Cerebellum (tissue), 4 donors: ENCODE measurements at places on chromosomes 11 and 22.
A peak's percentile ranks its signal among the peaks of the same experiment; 100 is the strongest.

DNA sequence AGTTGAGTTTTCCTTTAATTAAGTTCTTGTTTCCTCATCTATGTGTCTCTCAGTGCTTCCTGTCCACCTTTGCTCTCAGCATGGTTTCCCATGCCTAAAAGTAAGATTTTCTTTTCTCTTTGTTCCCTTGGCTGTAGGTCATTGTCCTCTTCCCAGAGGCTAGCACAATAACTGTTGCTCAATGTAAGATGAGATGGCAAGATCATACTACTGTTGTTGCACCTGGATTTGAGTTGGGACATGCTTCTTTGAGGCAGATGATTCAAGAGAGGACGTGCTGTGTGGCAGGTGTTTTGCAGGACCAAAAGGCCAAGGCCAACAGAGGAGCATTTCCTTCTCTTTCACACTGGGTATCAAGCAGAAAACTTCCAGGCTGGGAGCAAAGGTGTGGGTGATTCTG is 11.3 kb upstream of the NELL1 start:
- DNase-seq: no peak

DNA sequence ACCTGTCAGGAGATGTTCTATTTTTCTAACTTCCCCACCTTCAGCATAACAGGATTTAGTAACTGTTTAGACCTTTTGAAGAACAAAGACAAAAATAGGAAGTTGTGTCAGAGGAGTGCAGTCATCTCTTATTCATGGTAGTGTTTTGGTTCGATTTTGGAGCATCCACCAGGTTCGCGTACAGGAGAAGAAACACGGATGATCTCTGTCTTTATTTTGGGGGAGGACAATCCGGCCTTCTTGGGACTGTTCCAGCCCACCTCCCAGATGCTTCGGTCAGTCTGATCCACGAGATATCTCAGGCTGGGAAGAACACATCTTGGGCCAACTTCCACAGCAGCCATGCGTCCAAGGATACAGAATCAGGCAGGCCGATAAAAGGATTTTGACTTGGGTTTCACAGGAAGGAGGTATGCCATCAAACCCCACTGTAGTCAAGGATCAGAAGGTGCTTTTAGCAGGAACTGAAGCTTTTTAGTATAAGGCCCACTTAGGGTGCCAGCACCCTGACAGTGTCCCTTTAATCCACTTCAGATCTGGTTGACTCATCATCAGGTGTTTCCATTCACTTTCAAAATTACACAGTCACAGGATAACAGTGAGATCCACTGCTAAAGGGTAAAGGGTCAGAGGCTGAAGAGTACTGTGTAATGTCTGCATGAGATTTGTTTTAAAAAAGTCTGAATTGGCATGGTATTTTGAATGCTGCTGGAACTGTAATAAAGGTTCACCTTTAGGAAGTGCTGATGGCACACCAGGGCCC is 16.5 kb downstream of the PATZ1 start:
- DNase-seq: no peak

DNA sequence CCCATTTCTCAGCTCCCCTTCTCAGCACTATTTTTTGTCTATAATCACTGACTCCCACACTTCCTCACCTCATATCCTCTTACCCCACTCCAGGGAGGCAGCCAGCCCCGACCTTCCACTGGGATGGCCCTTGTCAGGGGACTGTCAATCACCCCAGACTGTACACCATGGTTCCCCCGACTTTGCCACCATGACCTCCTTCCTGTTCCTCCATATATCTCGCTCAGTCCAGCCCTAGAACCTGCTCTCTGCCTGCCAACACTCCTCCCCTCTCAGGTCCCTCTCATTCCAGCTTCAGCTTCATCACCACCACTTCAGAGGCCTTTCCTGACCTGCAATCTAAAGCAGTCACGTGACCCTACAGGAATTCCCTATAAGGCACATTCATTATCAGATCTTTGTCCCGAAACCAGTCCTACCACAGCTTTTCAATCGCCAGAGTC is 16.5 kb downstream of the PRPF19 start:
- no peak for DNase-seq

GRCh38 chr11:66882561-66883015 is 25.7 kb downstream of the LRFN4 start:
- no peak for DNase-seq

GRCh38 chr22:40401532-40401931 is 31.1 kb downstream of the SGSM3 start:
- no peak for DNase-seq

- no peak for DNase-seq
Observed at GRCh38 chr11:121754598-121754997, 301.8 kb upstream of the SORL1-AS1 start.

DNA sequence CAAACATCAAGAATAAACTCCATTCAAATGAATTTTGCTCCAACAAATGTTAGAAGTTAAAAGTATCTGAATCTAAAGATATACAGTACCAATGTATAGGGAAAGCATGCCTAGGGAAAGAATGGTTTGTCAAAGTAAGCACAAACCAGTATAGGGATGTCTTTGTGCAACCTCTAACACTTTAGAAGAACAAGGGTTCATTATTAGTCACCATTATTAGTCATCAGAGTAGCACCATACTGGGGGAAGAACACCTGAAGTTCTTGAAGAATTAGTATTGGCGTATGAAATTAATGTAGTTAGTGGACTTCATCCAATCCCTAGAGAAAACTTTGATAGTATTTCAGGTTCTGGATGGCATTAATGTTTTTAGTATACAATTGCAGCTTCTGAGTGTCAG is 943.7 kb downstream of the METTL15 start:
- no peak for DNase-seq

GRCh38 chr22:37765498-37765897 is 42.2 kb upstream of the GCAT start:
- DNase-seq: peak; percentile 55

- no peak for DNase-seq
Observed at GRCh38 chr11:125918140-125918840, 14.0 kb downstream of the DDX25 start.

DNA sequence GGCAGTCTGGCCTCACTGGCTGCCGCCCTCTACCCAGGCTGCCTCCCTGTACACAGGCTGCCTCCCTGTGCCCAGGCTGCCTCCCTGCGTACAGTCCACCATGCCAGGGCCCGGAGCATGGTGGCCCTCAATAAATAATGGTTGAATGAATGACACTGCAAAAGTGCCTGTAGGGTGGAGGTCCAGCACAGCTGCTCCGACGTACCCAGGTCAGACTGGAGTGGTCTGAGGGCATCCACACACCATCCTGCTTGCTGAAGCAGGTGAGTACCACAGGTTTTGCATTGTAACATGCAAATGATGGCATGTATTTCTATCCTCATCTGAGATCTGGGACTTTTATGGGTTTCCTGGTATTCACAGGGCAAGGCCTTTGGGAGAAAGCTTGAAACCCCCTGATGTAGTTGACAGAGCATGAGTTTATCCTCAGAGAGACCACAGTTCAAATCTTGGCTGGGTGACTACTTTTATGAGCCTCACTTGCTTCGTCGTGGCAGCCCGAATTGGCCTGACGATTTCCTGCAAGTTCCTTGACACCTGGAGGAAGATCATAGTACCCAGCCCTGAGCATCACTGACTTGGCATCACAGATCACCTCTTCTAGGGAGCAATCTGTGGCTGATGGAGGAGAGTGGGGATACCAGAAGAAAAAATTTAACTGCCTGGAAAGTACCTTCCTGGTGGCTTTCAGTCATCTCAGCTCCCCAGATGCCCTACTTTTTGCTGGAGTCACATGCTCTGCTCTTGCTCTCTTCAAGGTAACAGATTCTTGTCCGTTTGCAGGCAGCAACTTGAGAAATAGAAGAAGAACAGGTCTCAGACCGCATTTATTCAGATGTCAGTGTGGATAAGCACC is 16.0 kb upstream of the CYB5R3 start:
- DNase-seq: no peak

- DNase-seq: peak; percentile 89
Observed at GRCh38 chr11:72813740-72814285, 398 bp upstream of the ATG16L2 start.

GRCh38 chr11:84812471-84812969 is 814.6 kb downstream of the DLG2 start:
- no peak for DNase-seq

GRCh38 chr11:45556851-45557707 is 108.3 kb downstream of the CHST1 start:
- DNase-seq: no peak

- DNase-seq: no peak
Observed at GRCh38 chr11:73862986-73863385, 13.7 kb downstream of the COA4 start.

DNA sequence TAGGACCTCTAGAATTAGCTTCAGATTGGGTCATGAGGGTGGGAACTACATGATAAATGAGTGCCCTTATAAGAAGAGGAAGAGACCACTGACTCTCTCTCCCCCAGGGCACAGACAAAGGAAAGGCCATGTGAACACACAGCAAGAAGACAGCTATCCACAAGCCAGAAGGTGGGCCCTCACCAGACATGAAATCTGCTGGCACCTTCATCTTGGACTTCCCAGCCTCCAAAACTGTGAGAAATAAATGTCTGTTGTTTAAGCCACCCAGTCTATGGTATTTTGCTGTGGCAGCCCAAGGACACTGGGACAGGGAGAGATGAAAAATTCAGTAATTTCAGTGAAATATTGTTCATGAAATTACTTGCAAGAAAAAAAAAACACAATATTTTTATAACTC is 5.9 kb downstream of the RBFOX2 start:
- no peak for DNase-seq

GRCh38 chr11:115961159-115962003 is 457.2 kb upstream of the CADM1 start:
- DNase-seq: peak; percentile 51

DNA sequence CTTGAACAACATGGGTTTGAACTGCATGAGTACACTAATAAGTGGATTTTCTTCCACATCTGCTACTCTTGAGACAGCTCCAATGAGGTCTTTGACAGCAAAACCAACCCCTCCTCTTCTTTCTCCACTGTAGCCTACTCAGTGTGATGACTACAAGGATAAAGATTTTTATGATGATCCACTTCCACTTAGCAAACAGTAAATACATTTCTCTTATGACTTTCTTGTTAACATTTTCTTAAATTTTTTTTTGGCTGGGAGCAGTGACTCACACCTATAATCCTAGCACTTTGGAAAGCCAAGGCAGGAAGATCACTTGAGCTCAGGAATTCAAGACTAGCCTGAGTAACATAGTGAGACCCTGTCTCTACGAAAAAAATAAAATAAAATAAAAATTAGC is 9.9 kb upstream of the EIF4G2 start:
- DNase-seq: no peak
